ENCODE measurements at places on chromosomes 13 and 19.
A peak's percentile ranks its signal among the peaks of the same experiment; 100 is the strongest.

DNA sequence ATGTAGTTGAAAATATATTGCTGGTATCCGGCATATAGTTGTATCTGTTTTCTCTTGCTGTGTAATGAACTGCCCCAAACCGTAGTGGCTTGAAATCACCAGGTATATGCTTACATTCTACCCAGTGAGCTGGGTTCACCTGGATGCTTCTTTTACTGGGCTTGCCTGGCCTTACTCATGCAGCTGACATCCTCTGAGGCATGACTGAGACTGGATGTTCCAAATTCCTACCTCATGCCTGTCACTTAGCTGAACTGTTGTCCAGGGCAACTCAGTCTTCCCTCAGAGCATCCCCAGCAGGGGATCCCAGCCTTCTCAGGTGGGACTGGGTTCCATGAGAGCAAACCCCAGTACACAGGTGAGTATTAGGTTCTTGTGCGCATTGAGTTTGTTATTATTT, 66.8 kb downstream of the IFT88 start:
- DNase-seq, result no peak

GRCh38 chr13:32504263-32504662, 34.3 kb downstream of the N4BP2L2 start:
- no peak for DNase-seq

DNA sequence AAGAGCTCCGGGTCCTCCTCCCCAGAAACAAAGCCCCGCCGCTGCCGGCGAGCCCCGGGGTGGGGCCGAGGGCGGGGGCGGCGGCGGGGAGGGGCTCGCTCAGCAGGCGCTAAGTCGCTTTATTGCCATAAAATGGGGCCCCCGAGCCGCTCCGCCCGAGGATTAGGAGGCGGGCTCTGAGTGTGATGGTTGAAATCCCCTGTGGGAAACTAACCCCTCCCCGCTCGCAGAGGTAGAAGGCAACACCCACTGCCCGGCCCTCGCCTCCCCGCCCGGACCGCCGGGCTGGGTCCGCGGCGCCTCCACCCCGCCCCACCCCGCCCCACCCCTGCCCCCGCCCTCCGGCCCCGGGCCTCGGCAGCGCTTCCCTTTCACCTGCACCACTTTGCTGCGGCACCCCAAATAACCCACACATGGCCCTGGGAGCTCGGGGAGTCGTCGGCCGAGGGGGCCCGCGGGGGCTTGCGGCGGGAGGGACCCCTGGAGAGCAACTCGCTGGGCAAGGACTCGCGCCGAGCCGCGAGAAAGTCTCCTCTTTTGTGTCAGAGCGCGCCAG, at the start of gene KLF12:
KLF12 (minus strand) TSS at position 184 of the 556 bp plus-strand sequence.
- peak; percentile 87 for DNase-seq

DNA sequence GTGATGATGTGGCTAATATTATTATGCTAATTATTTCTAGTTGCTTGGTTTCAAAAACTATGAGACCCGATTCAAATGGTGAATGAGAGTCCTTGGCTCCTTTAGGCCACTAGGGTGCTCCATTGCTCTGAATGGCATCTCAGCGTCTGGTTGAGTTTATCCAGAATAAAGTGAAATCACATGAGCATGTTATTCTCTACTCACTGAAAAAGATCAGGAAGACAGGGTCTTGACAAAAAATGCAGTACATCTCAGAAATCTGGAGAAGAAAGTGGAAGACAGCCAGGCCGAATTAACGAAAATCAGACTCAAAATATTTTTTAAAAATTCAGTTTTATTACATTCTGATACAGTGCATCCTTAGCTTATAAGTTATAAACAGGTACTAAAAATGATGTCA, 516.2 kb downstream of the MYO16 start:
- no peak for DNase-seq

DNA sequence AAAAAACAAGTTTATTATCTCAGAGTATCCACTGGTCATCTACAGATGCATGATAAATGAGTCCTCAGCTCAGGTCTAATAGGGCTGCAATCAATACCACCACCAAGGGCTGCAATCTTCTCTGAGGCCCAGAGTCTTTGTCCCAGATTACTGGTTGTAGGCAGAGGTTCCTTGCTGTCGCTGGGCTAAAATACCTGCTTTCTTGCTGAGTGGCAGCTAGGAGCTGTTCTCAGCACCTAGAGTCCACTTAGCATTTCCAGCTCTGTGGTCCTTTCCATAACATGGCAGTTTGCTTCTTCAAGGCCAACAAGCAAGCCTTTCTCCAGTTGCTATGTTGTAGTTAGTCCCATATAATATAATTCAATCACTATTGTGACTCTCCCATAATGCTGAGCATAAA, 351.3 kb downstream of the SLITRK1 start:
- no peak for DNase-seq

DNA sequence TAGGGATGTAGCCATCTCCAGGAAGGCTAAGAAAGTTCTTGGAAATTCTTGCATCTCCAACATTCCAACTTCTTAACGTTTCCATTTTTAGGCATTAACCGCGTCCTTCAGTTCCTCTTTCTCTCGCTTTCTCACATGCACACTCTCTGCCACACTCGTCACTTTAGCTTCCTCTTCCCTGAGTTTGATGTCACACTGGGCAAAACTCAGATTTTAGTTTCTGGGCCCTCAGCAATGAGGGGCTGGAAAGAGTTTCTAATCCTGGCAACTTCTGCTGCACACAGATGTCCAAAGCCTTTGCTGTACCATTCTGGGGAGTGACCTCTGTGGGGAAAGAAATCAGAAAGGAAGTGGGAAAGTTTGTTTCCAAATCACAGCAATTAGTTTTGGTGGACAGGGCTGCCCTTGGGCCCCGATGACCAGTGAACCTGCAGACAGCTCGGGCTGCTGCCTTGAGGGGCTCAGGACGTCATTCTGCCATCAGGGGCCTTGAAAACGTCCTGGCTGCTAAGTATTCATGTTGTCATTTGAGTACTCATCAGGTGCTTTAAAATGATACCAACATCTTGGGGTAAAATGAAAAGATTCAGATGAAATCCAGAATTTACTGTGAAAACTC, 89.3 kb downstream of the KL start:
- DNase-seq, result no peak

DNA sequence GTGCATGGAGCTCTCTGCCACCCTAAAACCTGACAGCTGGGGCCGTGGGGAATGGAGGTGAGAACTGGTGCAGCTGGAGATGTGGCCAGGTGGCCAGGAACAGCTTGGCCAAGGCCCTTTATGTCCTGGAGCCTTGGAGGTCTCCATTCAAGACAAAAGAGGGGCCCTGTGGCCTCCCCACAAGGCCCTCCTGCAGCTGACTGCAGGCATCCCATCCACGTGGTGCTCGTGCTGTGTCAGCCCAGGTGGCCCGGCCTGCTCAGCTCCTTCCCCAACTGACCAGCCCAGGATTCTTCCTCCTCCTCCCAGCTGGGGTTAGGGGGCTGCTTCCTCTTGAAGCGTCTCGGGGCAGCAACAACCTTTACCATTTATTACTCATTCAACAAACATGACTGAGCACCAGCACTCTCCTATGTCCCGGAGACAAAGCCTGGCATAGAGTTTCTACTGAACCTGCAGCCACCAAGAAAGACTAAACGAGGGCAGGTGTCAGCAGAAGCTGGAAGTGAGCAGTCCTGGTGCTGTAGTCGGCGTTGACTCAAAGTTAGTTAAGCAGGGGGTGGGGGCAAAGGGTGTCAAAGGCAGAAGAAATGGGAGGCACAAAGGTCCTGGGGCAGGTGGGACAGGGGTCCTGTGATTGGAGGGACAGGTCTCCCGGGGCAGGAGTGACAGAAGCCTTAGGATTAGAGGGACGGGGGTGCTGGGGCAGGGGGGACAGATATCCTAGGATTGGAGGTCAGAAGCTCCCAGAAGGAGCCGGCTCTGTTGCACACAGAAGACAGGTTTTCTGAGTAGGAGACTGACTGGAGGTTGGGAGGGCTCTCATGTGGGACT, 23.3 kb upstream of the C13orf46 start:
- no peak for DNase-seq

DNA sequence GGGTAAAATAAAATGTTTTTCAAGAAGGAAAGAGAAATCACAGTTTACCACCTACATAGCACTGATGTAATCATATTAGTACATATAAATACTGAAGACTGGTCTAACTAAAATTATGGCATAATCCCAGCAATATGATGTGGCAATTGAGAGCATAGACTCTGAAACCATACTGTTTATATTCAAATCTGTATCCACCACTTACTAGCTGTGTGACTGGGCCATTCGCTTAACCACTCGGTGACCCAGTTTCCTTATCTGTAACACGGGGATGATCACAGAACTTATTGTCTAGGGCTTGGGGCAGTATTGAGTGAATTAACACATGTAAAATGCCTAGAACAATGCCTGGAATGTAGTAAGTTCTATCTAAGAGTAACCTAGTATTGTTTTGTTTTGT, 13.1 kb upstream of the GTF3A start:
- DNase-seq, result no peak

DNA sequence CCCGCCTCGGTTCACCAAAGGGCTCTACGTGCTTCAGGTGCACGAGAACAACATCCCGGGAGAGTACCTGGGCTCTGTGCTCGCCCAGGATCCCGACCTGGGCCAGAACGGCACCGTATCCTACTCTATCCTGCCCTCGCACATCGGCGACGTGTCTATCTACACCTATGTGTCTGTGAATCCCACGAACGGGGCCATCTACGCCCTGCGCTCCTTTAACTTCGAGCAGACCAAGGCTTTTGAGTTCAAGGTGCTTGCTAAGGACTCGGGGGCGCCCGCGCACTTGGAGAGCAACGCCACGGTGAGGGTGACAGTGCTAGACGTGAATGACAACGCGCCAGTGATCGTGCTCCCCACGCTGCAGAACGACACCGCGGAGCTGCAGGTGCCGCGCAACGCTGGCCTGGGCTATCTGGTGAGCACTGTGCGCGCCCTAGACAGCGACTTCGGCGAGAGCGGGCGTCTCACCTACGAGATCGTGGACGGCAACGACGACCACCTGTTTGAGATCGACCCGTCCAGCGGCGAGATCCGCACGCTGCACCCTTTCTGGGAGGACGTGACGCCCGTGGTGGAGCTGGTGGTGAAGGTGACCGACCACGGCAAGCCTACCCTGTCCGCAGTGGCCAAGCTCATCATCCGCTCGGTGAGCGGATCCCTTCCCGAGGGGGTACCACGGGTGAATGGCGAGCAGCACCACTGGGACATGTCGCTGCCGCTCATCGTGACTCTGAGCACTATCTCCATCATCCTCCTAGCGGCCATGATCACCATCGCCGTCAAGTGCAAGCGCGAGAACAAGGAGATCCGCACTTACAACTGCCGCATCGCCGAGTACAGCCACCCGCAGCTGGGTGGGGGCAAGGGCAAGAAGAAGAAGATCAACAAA, 2.6 kb downstream of the PCDH17 start:
- DNase-seq, result no peak

GRCh38 chr19:17242431-17243208, 3.1 kb downstream of the NR2F6 start:
- DNase-seq, result no peak

DNA sequence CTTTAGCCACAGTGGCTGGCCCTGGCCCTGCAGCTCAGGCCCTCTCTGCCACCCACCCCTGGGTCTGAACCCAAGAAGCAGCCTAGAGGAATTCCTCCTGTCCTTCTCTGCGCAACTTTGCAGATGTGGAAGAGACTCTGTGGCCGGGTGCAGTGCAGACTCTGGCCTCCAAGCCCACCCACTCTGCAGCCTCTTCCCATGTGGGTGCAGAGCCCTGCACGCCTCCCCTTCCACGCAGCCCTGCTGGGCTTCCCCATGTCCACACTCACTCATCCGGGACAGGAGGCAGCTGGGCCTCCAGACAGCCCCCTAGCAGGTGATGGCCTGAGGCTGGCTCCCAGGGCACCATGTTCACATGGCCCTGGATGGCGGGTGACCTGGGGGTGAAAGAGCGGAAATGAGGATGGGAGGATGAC, 2.5 kb downstream of the TEX29 start:
- DNase-seq, result no peak

- no peak for DNase-seq
Measured at GRCh38 chr19:18185538-18185937, 7.5 kb upstream of the MPV17L2 start.

DNA sequence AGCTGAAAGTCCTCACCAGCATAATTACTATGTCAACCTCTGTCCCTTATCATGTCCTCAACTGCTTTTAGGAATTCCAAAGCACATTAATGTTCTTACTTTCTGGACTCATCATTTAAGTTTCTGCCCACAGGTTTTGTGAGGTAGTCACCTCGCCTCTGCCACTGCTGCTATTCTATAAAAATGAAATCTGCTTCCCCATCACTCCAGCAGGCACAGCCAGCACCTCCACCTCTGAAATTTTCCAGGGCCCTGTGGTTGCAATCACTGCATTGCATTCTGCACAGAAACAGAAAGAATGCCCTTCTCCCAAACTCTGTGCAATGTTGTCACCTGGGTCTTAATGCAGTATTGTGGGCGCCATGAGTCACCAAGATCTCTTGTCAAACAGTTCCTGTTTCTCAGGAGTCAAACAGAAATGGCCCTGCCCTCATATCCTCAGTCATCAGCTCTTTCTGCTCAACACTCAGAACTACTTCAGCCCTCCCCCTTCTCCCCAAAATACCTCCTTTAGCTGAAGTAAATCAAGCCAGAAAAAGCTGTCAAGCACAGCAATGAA, 529.2 kb upstream of the NBEA start:
- DNase-seq, result no peak

DNA sequence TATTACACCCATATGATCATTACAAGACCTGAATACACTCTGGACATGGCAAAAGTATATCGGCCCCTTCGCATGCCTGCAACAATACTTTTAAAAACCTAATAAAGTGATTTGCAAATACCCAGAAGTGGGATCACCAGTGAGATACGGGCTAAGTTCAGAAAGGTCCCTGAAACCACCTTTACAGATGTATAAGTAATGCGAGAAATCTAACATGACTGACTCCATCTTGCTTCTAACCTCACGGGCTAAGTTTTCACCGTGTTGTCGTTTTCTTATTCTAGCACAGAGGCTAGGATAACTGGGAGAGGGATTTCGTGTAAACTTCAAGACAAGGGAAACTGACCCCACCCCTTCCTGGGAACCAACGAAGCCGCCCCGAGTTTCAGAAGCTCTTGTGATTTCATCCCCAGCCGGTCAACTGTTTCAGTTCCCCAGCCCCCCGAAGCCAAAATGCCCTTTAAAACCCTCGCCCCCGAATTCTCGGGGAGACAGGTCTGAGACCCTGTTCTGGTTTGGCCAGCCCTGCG, 703 bp downstream of the NEK3 start:
- no peak for DNase-seq

GRCh38 chr19:7257148-7258040, 36.8 kb downstream of the INSR start:
- no peak for DNase-seq

- DNase-seq, result no peak
Measured at GRCh38 chr19:50580970-50581634, 12.9 kb upstream of the LRRC4B start.

- DNase-seq, result no peak
Measured at GRCh38 chr13:39202746-39203145, 164.5 kb downstream of the NHLRC3 start.

GRCh38 chr19:18682807-18683108, 722 bp upstream of the CRTC1 start:
- no peak for DNase-seq

GRCh38 chr13:44498969-44499368, 77.2 kb downstream of the TSC22D1 start:
- DNase-seq, result no peak

- no peak for DNase-seq
Measured at GRCh38 chr13:27978301-27978968, 9.3 kb upstream of the CDX2 start.

All from activated T-helper 1 cell treated with anti-CD3 and anti-CD28 coated beads, Interleukin-2, amount 50 U/mL, for 16 hours (primary cell).